Gastroesophageal sphincter (tissue), 4 donors: ENCODE measurements at places on chromosomes 6 and 20. TPM values are rescaled to one million over a fixed set of nuclear protein-coding genes. Genes with fewer than 3 reads are reported as not detected.

The C4A gene
- total RNA-seq: 78.8 TPM

The LCA5 gene
- total RNA-seq: 6.8 TPM

The TNFRSF6B gene
- 10.9 TPM for total RNA-seq

GRCh38 chr20:55935448-55936208 is 69.7 kb downstream of the CBLN4 start:
- ATAC-seq: peak; percentile 74

DNA sequence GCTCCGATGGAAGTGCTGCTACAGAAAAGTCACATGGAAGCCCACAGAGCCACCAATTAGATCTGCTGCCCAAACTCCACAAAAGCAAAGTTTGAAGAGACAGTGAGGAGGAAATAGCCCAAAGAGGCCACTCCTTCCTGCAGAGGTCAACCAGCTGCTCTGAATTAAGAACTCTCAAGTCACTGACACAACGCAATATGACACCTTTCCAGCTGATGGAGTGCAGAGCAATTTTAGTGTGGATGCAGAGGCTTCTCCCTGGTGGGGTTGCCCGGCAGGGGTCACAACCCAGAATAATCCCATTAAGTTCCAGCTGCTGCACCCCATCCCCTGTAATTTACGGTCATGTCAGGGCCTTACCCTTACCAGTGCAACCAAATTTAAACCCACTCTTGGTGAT is 361.9 kb upstream of the JARID2 start:
- ATAC-seq: no peak

The NDRG3 gene
- total RNA-seq: 22.3 TPM

DNA sequence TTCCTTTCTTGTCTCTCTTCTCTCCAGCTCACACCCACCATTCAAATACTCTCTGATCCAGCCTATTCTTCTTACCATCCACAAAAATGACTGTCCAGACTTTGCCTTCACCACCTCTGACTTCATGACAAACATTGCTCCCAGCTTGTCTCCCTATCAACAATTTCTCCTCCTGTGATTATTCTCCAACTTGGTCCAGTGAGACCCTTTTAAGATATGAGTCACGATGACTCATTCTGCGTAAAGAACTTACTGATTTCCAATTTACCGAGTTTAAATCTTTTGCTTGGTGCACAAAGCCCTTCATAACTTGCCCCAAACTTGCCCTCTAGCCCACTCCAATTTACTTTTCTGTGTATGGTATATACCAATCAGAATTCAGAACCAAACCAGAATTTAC is 833.2 kb downstream of the MAFB start:
- no peak for ATAC-seq

The HCRTR2 gene
- not detected for total RNA-seq

DNA sequence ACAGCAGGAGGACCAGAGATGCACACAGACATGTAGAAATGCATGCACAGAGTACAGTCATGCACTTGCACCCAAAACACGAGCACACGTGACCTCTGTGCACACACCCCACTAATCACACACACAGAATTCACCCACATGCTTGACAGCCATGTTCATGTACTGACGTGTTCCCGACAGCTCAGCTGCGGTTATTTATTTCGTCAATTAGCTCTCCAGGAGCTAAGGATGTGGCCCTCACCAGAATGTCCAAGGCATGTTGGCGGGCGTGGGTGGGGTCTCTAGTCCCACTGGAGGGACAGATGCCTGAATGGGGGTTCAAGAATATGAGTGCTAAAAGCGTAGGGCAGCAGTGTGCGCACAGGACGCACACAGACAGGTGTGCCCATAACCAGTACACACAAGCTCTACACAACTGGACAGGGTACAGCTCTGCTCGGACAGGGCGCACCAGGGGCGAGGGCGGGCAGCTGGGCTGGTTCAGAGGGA is 571 bp upstream of the PRPF6 start:
- ATAC-seq: peak; percentile 23

DNA sequence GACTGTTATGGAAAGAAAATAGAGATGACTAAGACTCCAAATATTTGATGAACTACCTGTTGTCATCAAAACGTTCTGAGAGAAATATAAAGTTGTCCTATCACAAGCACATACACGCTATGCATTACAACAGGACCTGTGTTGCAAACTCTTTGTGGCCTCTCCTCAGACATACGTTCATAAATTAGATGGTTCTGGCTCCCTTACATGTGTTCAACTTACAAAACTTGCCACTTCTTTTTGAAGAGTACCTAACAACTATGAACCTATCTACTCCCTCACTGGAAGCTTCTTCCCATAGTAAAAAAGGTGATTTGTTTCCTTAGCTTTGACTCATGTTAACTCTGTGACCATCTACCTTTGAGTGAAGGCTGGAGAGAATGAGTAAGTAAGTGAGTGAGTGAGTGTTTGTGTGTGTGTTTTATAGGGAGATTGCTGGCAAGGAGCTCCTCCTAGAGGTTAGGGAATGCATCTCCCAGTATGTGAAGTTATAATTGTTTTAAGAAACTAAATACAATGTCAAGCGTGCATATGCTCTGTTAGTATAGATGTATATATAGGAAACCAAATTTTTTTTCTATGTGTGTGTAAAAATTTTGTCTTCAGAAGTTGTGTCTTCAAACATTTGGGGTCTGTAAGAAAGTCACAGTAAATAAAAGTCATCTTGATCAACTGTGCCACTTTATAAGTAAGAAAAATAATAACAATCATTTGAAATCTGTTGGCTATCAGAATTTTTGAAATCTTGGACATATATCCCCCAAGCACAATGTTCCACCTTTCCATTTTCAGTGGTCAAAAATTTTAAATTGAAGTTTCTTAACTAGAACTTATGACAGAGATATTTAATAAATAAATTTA is 1211.1 kb upstream of the GJE1 start:
- ATAC-seq: peak; percentile 48

GRCh38 chr6:125246566-125246965 is 55.2 kb downstream of the HDDC2 start:
- ATAC-seq: no peak

The ENPP5 gene
- 0.47 TPM for total RNA-seq

GRCh38 chr20:16955971-16956370 is 207.8 kb downstream of the OTOR start:
- no peak for ATAC-seq

DNA sequence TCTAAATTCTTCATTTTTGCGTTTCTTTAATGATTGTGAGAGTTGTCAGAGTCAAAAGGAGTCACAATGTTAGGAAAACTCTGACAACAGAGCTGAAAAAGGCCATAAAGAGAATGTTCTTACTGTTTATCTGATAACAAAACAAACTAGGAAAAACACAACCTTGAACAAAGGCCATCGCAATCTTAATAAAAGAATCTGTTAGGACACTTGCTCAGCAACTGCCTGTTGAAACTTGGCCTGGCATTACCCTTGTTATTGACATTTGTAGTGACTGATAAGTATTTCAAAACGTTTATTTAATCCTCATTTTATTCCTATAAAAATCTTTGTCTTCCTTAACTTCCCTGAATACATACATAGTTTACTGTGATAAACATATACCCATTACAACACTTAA is 15.7 kb downstream of the GSTA1 start:
- no peak for ATAC-seq

- ATAC-seq: no peak
Measured at GRCh38 chr20:35641743-35642142, 23.0 kb downstream of the CPNE1 start.

The HAO1 gene
- not detected for total RNA-seq

DNA sequence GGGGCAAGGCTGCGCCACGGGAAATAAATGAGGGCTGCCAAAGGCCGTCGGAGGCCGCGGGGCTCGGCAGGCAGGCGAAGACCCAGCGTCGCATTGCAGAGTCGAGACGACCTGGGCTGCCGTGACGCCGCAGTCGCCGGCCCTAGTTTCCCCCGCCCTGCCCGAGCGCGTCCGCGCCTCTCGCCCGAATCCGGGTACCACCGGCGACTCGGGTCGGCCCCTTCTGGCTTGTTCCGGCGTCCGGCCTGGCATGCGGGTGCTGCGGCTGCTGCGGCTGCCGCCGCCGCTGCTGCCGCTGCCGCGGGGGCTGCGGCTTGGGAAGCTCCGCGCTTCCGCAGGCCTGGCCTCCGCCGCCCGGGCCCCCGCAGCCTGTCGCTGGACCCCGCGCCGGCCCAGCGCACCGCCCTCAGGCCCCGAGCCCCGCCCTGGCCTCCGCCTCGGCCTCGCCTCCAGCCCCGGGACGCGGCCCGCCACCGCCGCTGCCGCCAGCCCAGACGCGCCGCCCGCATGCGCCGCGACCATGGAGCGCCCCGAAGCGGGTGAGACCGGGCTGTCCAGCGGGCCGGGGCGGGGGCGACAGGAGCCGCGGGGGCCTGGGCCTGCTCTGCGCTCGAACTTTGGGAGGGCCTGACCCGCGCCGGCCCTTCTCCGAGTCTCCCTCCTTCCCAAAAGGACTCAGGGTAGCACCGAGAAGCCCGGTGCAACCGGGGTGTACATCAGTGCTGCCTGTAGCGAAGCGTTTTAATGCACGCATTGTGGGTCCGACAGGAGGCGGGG is at the start of gene AKAP7:
Gene AKAP7 (plus strand): TSS at position 224 of the 777 bp plus-strand sequence. CDS start 297 bp downstream, at position 521.
- ATAC-seq: peak; percentile 90

The METTL24 gene
- total RNA-seq: 33.6 TPM
